ENCODE measurements at places on chromosomes 4 and X.

DNA sequence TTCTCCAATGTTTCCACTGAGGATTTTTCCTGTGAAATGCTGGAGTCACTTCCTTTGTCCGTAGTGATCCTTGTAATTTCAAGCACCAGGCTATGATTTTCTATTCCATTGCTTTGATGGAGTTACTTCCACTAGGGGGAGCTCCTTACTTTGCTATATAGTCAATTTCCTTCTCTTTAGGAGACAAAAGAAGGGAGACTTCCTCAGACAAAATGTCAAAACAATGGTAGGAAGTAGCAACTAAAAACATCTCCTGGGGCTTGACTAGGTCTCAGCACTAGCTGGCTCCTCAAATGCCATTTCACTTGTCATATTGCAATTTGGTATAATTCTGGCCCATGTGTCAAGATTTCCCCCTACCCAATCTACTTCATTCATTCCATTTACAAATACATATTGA is 24.1 kb downstream of the ZCCHC12 start:
- DNase-seq = no peak

DNA sequence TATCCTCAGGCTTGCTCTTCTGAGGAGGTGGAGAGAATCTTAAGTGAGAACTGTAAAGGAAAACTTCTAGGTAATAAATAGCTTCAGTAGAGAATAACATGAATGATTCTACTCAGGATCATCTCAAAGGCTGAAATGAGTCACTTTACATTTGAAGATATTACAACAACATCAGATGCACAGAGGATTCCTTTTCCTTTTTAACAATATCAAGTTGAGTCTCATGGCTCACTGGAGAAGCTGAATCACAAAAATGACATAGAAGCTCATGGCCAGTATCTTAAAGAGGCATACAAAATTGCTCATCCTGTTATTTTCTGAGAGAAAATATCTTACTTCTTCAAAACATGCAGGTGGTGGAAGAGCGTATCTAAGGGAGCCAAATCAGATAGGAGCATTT is 72.5 kb upstream of the EMCN start:
- DNase-seq = no peak

DNA sequence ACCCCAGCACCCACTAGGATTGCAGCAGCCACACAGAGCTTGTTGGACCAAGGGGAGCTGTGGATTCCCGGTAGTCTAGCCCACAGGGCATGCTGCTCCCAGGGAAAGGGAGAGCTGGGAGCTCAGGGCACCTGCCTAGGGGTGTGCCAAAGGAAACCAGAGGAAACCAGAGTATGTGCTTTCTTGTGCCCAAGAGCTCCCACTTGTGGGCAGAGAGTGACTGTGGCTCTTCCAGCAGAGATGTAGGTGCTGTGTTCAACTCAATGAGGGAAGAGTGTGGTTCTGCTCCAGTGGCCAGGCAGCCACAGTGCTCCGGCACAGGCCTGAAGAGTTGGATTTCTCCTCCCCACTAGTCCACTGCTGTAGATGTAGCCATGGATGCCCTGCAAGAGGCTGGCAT is 1050.0 kb upstream of the INTU start:
- no peak for DNase-seq

- no peak for DNase-seq
Observed at GRCh38 chr4:10694151-10694827, 9.7 kb upstream of the CLNK start.

DNA sequence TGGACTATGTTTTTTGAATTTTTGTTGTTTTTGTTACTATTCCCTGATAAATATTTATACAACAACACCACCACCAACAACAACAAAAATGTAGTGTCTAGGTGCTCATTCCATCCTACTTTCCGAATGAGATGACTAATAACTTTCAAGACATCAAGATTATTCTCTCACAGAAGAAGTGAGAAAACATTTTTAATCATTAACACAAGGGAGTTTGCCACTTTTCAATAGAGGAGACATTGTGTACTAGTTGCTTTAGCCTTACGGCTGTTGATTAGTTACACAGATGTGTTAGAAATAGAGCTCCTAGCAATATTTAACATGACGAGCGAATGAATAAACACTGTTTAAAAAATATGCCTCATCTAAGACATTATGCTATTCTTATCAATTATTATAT is 898.8 kb downstream of the C4orf33 start:
- DNase-seq = no peak

DNA sequence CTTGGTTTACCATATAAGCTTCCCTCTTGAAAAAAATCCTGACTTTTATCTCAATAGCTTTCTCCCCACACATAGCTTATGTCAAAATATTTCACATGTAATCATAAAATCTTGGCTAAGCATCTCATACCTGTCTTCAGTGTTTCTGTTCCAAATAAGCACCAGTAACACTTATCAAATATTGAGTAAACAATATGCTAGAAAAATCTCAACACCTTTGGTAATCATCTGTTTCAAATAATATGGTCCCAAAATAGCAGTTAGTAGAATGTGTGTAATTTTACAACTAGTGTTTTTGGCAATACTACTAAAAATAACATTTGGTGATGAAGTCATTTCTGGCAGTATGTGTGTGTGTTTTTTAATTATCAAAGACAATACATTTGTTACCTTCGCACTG is 2138.2 kb downstream of the PCDH7 start:
- no peak for DNase-seq

DNA sequence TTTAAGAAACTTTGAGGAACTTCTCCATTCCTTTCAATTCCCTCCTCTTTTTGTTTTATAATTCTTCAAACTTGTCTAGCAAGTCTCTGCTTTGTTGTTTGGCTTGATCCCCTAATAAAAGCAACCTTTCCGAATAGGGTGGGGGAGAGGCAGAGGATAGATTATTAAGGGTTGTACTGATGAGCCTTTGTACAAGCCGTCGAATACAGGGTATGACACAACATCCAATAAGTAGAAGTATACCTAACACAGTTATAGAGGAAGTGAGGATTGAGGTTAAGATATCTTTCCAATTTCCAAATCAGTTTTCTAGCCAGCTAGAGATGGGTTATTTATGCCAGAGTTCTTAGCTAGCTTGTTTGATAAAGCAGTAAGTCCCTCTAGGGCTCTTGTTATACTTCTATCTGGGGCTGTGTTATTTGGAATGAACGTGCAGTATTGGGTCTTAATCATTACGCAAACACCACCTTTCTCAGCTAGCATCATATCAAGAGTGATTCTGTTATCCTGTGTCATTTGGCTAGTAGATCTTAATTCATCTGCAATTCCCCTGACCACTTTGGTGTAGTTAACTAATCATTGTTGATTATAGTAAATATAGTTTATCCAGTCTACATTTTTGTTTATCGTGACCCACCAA is 18.5 kb downstream of the METAP1 start:
- DNase-seq = no peak

GRCh38 chr4:153257991-153258390 is 53.7 kb downstream of the TRIM2 start:
- no peak for DNase-seq

DNA sequence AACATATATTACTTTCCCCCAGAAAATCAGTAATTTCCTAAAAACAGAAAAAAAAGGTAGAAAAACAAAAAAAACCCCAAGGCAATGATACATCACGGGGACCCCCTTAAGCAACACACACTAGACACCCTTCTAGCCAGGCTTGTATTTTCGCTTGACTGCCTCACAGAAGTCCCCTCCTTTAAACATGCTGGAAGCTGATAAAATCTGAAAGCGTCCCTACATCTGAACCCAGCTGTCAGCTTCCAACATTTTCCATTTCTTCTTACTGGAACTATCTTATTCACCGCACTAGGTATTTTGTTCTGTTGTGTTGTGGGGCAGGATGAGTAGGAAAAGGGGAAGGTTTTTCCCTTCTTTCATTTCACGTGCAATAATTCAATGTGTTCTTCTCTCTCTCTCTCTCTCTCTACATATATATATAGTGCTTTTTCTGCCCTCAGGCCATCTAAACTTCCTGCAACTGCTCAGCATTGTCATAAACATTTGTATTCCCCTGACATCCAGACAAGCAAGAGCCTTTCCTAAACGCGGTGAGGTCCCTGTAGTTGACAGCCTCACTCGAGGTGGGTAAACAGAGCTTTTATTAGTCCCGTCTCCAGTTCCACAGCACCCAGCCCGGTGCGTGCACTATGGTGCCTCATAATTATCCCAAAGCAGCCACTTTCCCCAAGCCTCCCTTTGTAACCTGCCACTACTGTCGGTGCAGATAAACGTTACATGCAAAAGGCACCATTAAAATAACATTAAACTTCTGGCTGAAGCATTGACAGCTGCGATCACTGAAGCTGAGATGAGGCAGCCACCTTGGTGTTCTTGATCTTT is 82.5 kb downstream of the GATB start:
- DNase-seq = no peak

DNA sequence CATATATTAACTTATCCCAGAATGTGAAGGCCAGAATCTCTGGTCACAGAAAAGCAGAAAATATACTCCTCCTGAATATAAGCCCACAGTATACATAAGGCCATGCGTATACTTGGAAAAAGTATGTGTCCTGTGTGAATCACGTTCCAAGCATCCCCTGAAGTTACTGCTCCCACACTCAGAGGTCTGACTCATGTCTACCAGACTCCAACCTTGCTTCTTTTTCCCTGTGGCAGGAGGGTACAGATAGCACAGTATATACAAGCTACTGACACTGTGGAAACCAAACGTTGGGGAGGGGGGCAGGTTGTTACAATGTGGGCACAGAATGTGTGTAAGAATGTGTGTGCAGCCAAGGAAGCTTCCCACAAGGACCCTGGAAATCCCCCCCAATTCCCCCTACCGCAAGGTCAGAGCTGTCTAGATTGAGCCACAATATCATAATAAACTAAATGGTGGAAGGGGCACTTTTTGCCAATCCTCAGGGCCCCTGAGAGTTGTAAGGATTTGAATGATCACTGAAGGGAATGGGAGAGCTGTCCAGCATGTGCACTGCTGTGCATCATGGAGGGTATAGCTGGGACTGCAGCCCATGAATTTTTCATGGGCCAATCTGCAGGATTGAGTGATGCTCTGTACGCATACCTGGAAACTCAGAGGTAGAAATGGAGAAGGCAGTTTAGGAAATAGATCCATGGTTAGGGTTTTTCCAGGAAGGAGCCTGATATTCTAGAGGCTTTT is 7.4 kb upstream of the RELL1 start:
- DNase-seq = no peak

DNA sequence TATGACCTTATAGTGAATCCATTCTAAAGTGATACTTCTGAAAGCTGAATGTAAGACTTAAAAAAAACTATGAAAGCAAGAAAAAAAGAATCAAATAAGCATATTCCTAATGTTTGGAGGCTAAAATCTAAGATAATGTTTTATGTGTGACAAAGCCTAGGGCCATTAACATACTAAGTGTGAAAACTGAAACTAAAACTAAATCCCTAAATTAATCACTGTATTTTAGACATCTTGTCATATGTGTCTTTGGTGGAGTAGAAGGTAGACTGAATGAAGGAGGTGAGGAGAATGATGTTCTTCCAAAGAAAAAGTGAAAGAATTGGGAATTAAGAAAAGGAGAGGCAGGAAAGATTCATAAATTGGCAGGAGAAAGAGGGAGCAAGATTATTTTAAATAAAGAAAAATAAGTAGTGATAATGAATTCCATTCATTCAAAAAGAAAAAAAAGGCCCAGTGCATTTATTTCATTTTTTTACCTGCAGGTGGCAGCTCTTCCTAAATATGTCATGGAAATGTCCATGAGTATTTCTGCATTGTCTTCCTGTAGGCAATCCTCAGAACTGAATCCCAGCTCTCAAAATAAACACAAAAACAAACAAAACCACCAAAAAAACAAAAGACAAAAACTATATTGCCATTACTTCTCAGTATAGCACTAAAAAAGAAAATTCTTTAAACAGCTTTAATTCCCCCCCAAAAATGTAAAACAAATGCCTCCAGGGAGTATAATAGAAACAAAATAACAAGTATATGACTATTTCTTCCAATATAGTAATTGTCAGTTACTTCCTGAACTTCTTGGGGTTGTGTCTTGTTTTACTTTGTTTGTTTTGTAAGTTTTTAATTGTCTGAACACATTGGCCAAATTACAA is 17.0 kb upstream of the AP1AR start:
- no peak for DNase-seq

GRCh38 chr4:139734201-139734874 is 68.7 kb downstream of the MGST2 start:
- no peak for DNase-seq

Measured in brain pericyte (primary cell).